ENCODE measurements at places on chromosomes 4 and X. TPM values are rescaled to one million over a fixed set of nuclear protein-coding genes. Genes with fewer than 3 reads are reported as not detected.

The CLIC2 gene
- not detected for total RNA-seq

The CCDC158 gene
- total RNA-seq, result not detected

DNA sequence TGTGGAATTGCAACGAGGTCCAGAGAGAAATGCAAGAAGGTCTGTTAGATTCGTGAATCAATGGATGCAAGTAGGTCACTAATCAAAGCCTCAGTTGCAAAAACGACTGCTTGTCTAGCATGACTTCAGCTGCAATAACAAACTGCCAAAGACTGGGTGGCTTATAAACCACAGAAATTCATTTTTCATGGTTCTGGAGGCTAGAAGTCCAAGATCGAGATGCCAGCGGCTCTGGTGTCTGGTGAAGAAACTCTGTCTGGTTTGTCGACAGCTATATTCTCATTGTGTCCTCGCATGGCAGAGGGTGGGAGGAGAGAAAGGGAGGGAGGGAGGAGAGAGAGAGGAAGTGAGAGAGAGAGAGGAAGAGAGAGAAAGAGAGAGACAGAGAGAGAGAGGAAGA lies 114.7 kb downstream of the MXRA5 start:
- no peak overlapping the region for H3K4me3 ChIP-seq
- no peaks in the 10 kb centered on the region for H3K36me3 ChIP-seq
- H3K4me1 ChIP-seq, result peaks cover 4% of the 10 kb centered on the region
- H3K27me3 ChIP-seq, result no peaks in the 10 kb centered on the region

The ATOH1 gene
- not detected for total RNA-seq

DNA sequence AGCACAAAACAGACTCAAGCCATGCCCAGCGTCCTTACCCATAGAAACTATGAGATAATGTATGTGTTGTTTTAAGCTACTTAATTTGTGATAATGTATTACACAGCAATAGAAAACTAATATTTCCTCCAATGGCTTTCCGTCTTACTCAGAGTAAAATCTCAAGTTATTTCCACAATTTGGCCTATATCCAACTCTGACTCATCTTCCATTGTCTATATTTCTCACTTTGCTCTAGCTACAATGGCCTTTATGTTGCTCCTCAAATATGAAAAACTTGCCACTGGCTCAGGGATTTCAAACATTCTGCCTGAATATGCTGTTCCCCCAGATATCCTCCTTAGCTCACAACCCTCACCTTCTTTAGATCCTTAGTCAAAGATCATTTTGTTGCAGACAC lies 31.6 kb downstream of the IQCM start:
- H3K4me3 ChIP-seq, result no peak overlapping the region
- H3K27me3 ChIP-seq, result no peaks in the 10 kb centered on the region
- peaks cover 10% of the 10 kb centered on the region for H3K4me1 ChIP-seq

Data from astrocyte (in vitro differentiated cells and primary cell).